Stimulated activated CD4-positive, alpha-beta T cell treated with anti-CD3 and anti-CD28 coated beads, Interleukin-1b, Interleukin-23, amount 100 ng/mL, for 1 hour (primary cell): ENCODE measurements at places on chromosomes 12 and 14.

DNA sequence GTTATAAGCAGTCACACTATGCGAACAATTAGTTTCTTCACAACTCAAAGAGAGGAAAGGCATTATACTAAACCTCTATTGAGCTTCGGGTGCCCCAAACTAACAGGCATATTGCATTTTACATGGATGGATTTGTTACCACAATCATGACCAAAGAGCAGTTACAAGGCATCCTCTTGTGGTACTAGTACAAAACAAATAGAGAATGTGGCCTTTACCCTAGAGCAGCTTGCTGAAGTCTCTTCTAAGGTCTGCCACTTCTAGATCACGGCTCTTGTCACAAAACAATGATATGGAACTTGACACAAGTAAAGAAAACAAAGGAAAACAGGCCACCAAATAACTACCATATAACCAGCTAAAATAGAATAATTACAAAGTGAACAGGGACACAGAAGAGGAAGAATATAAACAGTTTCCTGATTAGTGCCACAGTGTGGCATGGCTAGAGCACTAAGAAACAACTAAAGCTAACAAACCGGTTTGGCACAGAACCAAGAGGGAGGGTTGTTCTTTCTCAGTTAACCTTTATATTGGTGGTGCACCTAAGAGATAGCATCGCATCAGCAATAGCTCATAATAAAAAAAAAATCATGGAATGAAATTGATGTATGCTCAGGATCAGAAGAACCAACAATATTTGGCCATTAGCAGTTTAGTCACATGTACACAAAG, 209.7 kb upstream of the ATP2B1 start:
- no peak for DNase-seq

GRCh38 chr12:84813780-84814663, 98.6 kb downstream of the SLC6A15 start:
- DNase-seq, result no peak

- DNase-seq, result no peak
Measured at GRCh38 chr12:32039917-32040575, 66.6 kb upstream of the BICD1 start.

- no peak for DNase-seq
Measured at GRCh38 chr14:23365732-23366425, 907 bp upstream of the EFS start.

DNA sequence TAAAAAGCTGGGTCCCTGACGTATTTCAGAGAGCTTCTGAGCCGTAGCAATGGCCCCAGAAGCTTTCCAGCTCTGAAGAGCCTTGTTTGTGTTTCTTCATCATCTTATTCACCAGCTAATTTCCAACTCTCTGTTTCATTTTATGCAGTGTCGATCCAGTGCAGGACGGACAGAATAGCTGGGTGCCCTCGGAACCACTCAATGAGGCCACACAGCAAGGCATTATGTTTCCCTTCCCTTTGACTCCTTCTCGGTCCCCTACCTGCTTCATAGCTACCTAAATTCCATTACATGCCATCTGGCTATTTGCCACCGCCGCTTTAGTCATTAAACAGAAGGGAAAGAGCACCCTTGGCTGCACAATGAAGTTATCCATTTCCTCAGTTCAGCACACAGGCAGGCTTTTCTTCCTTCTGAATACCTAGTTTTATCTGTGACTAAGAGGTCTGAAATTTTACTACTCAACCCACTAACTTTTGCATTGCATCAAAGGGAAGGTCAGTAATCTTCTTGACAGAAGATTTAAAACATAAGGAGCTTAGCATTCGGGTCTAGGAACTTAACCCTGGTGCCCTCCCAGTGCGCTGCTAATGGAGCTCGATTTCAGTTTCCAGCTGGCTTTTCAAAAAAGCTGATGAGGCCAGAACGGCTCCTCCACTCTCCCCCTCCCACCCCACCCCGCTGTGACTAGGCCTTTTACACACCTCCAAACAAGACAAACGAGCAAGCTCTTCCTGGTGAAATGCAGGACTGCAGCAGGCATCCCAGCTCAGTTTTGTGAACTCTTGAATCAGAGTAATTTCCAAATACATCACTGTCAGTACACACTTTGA, 176.8 kb downstream of the GXYLT1 start:
- no peak for DNase-seq

DNA sequence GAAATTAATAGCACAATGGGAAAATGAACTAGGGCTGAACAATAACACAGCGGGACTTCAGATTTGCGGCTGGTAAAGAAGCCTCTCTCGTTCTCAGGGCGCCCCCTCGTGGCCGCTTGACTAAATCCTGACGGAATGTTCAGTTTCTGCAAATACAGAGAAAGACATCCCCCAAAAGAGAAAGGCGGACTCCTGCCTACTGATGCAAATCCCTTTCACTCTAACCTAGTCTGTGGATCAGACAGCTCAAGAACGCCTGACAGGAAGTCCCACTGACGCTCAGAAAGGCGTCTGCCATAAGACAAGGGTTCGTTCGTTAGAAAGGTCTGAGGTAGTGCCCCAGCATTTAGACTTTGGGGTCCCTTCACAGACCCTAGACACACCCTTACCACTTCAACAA, 2.5 kb downstream of the NUAK1 start:
- DNase-seq, result peak; percentile 65

- no peak for DNase-seq
Measured at GRCh38 chr14:39036760-39037159, 66.3 kb downstream of the SEC23A start.
